H1 (cell line): ENCODE measurements at places on chromosomes 2 and 18.

DNA sequence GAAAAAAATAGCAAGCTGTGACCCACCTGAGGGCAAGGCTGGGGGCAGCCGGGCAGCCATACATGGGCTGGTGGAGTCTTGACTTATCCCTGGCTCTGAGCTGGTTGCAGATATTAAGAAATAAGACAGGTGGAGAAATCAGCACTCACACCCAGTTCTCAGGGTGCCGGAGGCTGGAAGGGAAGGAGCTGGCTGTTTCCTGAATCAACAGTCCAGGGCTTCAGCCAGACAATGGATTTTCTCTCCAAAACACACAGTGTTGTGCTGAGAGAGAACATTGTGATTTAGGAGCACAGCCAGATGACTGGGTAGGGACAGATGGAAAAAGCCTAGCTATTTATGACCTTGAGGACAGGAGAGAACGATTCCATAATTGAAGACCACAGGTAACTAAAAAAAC, 208.8 kb downstream of the LDLRAD4 start:
- H3K4me1 ChIP-seq, result no peaks in the 10 kb centered on the region
- H3K4me3 ChIP-seq, result no peak overlapping the region
- no peak for DNase-seq

GRCh38 chr2:98359986-98360385, 13.7 kb downstream of the CNGA3 start:
- no peak overlapping the region for H3K27ac ChIP-seq
- H3K27me3 ChIP-seq, result no peaks in the 10 kb centered on the region
- H3K36me3 ChIP-seq, result no peaks in the 10 kb centered on the region
- no peak overlapping the region for H3K4me3 ChIP-seq

DNA sequence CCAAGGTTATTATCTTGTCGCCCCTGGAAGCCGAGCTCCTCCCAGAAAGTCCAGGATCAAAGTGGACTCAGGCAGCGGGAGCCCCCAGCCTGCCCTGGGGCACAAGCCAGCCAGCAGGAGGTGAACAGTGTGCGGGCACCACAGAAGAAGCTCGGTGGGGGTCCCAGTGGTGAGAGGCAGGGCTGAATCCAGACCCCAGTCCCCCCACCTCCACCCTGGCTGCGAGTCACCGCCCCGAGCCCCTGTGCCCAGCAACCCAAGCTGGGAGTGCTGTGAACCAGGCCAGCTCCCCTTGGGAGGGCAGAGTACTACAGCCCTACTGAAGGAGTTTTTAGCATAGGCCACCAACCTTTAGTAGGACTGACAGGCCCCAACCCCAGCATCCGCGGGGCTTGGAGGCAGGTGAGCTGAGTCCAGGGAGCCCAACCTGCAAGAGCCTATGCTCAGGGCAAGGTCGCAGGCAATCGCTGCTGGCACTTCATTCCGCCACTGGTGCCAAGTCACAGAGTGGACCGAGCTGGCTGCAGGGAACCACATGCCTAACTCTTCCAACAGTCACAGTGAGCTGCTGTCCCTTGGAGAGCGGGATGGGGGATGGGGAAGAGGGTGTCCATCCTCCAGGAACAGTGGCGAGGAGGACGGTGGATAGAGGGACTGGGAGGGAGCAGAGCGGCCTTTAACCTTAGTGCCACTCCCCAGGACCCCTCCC, 3.0 kb downstream of the PIEZO2 start:
- DNase-seq, result no peak
- peak overlapping the region; percentile 70 for H3K4me3 ChIP-seq

- no peaks in the 10 kb centered on the region for H3K27me3 ChIP-seq
- H3K27ac ChIP-seq, result no peak overlapping the region
- no peaks in the 10 kb centered on the region for H3K36me3 ChIP-seq
- H3K4me3 ChIP-seq, result no peak overlapping the region
- DNase-seq, result no peak
Measured at GRCh38 chr2:81505586-81505985, 1201.0 kb upstream of the LRRTM1 start.

- no peaks in the 10 kb centered on the region for H3K4me1 ChIP-seq
- H3K27ac ChIP-seq, result no peak overlapping the region
- DNase-seq, result no peak
- 0 out of 2 replicates have a peak, but pooled peaks cover 3% of the 10 kb centered on the region for H3K36me3 ChIP-seq
Measured at GRCh38 chr2:15674637-15675455, 83.2 kb downstream of the DDX1 start.

DNA sequence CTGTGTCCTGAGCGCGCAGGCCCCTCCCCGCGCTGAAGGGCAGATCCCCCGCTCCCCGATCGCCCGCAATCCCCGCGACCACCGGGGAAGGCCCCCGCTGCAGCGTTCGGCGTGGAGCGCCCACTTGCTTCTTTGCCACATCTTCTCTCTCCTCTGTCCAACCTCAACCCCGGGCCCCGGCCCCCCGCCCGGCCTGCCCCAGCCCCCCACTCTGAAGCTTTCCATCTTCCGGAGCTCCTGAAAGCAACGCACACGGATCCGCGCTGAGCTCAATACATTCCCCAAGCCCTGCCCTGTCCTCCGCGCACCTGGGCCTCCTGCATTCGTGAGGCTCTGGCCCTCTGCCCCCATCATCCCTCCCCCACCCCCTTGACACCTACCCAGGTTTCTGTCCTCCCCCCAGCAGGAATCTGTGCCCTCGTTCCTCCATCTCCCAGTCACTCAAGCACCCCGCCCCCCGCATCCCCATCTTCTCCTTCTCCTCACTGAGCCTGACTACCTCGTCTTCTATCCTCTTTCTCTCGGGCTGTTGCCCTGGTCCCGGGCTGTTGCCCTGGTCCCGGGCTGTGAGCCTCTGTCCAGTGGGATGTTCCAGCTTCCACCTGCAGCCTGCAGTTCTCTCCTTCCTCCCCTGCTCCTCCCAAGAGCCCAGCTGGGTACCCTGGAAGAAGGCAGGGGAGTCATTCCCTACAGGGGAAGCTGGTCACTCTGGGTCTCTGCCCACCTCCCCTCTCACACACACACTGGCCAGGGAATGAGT, 7.8 kb downstream of the SPEG start:
- peak overlapping the region; percentile 38; the same call in 1 of the 2 replicates for H3K4me3 ChIP-seq
- H3K36me3 ChIP-seq, result no peaks in the 10 kb centered on the region
- peaks cover 15% of the 10 kb centered on the region for H3K27me3 ChIP-seq
- no peak for DNase-seq
- H3K4me1 ChIP-seq, result no peaks in the 10 kb centered on the region
- no peak overlapping the region for H3K27ac ChIP-seq

- no peak overlapping the region for H3K27ac ChIP-seq
- no peaks in the 10 kb centered on the region; the same call in 1 of the 2 replicates for H3K36me3 ChIP-seq
- no peaks in the 10 kb centered on the region for H3K27me3 ChIP-seq
- DNase-seq, result no peak
- H3K4me1 ChIP-seq, result peaks cover 10% of the 10 kb centered on the region; the same call in 1 of the 2 replicates
- no peak overlapping the region for H3K4me3 ChIP-seq
Measured at GRCh38 chr2:3465844-3466481, 53.4 kb downstream of the ADI1 start.
